ENCODE measurements at places on chromosomes 2 and 18.

DNA sequence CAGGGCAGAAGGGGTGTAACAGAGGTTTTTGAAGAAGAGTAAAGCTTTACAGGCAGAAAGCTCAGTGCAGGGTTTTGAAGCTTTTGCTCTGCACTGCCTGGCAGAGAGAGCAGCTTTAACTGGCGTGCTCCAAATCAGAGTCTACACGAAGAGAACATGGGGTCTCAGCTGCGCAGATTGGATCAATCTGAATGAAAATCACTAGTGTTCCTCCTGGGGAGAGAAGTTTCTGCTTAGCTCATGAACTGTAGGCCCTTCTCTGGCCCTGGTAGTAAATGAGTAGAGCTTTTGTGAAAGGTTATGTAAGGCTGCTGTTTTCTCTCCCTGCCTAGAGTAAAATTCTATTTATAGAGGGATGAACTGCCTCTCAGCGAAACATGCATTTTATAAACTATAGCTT lies 13.6 kb downstream of the DCC start:
- DNase-seq, result no peak

DNA sequence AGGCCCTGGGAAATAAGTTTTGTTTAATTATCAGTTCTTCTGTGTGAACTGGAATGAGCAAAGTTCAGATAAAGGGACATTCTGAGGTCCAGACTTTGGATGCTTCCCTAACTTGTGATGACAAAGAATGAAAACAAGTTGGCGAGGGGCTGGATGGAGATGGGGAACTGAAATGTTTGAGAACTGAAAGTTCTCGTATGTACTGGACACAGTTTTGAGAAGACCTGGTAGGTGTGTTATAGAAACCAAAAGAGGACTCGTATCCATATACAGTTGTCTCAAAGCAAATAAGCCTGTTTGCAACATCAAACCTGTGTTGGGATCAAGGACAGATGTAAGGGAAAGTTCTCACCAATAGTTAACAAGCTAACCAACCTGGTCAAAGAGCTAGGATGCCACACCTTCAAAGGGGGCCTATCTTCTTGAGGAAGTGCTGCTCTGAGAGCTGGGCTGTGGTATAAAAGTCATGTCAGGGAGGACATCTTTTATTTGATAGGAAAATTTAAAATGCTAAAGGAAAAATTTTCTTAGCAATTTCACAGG lies at the start of gene UPP2:
TSS of gene UPP2 (plus strand) at position 493 of the 543 bp plus-strand sequence. CDS start 188 bp downstream, outside the sequence.
- DNase-seq, result no peak

DNA sequence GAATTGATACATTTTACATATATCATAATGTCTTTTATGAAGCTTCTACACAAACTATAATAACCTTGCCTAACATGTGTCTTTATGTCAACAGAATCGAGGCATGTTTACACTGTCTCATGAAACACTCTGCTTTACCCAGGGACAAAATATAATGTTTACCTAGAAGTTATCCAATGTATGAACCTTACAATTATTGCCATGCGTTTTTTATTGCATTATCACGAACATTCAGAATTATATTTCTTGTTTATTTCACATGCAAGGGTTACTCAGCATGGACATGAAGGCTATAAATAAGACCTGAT lies 19.8 kb downstream of the LONRF2 start:
- DNase-seq, result no peak

GRCh38 chr2:161136696-161137324 lies 23.4 kb upstream of the TANK start:
- DNase-seq, result no peak

GRCh38 chr2:200150411-200151086 lies 155.9 kb upstream of the SPATS2L start:
- no peak for DNase-seq

DNA sequence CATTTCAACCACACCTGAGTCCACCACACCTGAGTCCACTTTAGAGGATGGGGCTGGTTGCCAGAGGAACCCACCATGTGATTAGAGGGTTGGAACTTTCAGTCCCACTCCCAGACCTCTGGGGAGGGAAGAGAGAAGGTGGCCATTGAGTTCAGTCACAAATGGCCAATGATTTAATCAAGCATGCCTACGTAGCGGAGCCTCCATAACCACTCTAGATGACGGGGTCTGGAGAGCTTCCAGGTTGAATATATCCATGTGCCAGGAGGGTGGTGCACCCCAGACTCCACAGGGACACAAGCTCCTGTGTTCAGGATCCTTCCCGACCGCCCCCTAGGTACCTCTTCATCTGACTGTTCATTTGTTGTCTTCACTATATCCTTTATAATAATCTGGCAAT lies 53.3 kb downstream of the CYBRD1 start:
- DNase-seq, result no peak

- no peak for DNase-seq
These were observed 194.3 kb upstream of the ERBB4 start for GRCh38 chr2:212732860-212733259.

DNA sequence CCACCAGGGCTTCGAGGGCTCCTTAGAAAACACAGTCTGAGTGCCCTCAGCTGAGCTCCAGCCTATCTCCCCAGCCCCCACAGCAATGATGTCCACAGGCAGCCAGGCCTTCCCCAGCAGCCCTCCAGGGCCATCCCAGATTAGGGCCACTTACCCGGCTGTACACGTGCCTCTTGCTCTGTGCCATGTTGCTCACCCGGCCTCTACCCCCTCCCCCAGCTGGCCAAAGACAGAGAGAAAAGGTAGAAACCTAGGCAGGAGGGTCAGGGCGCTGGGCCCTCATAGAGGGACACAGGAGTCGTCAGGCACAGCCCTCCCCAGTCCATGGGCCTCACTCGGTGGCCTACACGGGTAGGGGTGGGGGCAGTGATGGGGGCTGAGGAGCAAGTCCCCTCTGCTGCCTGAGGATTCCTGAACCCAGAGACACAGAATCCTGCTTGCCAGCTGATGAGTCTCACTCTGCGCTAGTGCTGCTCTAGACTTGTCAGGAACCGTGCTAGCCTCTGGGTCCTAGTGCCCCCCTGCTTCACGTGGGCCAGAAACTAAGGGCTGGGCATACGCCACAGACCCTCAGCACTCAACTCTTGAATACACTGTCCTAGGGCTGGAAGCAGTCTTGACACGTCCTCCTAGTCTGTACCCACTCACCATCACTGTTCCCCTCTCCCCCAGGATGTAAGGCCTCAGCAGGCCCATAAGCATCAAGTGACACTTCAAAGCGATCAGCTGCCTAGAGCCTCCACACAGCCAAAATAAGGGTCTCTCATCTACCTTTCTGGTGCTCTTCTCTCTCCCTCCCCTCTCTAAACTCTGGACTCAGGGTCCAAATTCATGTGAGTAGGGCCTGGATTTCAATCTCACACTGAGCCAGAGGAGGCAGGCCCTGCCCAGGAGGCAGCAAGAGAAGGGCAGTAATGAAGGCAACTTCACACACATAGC lies at the start of gene DCTN1:
TSS of gene DCTN1 (minus strand) at position 461 of the 939 bp plus-strand sequence. CDS start at position 187, 274 bp downstream.
- no peak for DNase-seq

- no peak for DNase-seq
These were observed 51.9 kb downstream of the ASAP2 start for GRCh38 chr2:9258501-9258900.

DNA sequence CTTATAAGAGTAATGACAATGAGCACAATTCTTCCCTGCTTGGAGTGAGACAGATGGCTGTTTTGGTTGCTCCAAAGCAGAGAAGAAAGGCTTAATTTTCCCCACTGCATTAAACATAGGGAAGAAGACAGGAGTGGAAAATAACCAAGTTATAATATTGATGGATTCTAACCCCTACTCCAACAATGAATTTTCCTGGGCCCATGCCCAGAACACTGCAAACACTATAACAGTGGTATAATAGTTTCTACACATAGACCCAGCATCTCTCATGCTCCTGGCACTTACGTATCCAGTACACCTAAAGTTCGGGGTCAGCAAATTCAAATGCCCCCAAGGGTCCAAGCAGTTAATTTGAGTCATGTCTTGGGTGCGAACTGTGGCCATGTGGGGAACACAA lies 613.4 kb downstream of the PLCL1 start:
- DNase-seq, result no peak

- DNase-seq, result no peak
These were observed 40.1 kb downstream of the PLEK start for GRCh38 chr2:68404893-68405799.

DNA sequence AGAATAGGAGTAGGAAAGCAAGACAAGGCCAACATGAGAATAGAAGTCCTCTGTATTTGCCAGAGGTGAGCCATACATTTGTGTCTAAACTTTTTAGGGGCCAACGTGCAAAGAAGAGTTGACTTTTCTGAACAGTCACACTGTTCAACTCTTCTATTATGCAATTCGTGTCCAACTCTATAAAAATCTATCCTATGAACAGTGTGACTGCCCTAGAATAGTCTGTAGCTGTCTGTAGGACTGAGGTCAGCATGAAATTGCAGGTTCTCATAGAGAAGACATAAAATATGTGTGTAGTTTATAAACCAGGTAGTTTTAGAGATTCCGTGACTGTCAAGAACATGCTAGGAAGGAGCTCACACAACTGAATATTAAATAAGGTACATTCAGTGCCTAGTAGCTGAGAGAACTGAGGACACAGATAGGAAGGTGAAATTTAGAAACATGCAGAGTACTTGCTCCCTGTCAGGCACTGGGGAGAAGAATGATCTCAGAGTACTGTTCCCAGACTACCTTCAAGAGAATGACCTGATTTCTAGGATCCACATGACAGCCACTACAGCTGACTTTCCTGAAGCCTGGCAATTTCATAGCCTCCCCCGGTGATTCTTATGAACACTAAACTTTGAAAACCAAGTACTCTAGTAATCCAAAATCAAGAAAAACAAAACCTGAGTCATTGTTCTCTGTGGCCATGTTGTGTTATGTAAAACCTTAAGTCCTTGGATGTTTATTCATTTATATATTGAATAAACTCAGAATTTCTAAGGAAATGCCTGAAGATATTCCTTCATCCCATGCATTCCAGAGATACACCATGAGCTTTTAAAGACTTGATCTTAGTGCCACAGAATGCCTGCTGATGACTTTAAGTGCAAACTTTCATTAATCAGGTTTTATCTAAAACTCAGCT lies 201.5 kb upstream of the BOD1L2 start:
- DNase-seq, result no peak

- no peak for DNase-seq
These were observed 28.3 kb upstream of the TOGARAM2 start for GRCh38 chr2:28952836-28953211.

DNA sequence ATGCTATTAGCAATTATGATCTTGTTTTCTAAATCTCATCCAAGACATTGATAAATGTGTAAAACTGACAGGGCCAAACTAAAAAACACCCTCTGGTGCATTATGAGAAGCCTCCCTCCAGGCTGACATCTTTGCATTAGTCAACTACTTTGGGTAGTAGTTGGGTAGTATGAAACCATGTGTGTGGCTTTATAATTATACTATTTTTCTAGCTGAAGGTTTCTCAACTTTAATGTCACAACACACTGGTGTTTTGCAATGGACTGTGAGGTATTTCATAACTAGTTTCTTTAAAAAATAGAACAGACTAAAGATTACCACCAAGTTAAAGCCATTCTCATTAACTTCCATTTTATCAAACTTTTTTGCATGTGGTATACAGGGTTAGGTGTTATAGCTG lies 73.1 kb upstream of the RBMS1 start:
- DNase-seq, result no peak

DNA sequence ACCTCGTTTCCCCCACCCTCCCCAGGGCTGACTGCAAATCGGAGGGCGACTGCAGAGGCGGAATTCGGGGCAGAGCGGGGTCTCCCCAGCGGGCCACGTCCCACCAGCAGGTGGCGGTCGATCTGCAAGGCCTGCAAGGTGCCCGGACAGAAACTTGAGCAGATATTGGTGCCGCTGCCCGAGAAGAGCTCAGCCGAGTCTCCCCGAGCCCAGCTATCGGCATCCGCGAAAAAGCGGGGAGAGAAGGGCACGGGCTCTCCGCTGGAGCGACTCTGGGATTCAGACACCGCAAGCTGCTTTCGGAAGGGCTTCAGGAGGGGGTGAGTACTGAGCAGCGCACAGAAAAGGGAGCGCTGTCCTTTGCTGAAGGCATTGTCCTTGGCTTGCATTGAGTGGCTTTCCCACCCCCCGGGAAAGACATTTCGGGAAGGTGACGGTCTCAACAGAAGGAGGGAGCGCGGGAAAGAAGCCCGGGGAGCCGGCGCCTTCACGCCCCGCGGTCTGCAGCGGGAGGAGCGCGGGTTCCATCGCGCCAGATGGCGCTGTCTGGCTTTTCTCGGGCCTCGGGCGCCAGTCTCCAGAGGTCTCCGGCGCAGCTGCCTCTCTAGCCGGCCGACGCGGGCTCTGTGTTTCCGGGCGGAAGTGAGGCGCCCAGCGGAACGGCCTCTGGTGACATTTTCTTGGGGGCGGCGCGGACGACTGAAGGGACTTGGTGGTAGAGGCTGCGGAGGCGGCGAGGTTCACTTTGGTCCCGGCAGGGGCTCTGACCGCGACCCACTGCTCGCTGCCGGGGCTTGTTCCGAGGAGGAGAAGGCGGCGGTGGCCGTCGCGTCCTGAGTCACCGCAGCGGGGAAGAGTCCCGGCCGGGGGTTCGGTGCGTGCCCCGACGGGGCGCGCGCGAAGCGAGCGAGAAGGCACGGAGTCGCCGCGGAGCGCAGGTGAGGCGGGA lies 69.5 kb downstream of the HAUS1 start:
- DNase-seq, result peak; percentile 69

GRCh38 chr2:219358170-219359075 lies 25.9 kb upstream of the RESP18 start:
- no peak for DNase-seq

GRCh38 chr2:167181688-167182087 lies 293.4 kb downstream of the XIRP2 start:
- DNase-seq, result no peak

- DNase-seq, result no peak
These were observed 147.7 kb upstream of the SPATS2L start for GRCh38 chr2:200158647-200159356.

- no peak for DNase-seq
These were observed 415.4 kb upstream of the RGPD4 start for GRCh38 chr2:107411267-107411666.

DNA sequence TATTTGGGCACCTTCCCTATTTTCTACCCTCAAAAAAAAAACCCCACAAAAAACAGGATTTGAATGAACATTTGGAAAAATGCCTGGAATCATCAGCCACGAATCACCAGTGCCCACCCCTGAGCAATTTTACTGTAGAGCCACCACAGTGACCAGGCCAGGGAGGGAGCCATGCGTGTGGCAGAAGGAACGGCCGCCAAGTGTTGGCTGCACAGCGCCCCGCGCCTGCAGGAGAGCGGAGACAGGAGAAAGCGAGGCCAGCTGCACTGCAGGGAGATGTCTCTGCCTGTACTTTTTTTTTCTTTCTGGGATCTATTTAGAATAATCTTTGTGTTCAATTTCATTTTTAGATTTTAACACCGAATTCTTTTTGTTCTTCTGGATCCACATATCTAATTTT lies 269.3 kb upstream of the RAB12 start:
- DNase-seq, result no peak

DNA sequence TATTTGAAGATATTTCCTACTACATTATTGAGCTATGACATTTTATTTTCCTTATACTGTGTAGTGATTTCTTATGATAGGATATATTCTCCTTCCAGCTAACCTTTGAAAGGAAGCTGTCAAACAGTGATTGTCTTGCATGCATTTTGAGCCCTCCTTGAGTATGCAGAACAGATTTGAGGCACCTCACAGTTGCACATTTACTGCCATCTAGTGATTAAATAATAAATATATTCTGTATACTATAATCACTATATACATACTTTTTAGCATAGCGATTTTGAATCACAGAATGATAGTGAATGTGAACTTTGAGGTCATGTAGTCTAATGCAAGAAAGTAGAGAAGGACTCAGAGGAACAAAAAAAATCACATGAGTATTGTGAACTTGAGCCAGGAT lies 268.4 kb upstream of the CDH19 start:
- no peak for DNase-seq

- DNase-seq, result no peak
These were observed 13.0 kb upstream of the IL1RN start for GRCh38 chr2:113114224-113114945.
